EH (cell line): ENCODE measurements at places on chromosomes 12 and 14.

GRCh38 chr14:99473458-99473857 lies 7.2 kb downstream of the SETD3 start:
- DNase-seq, result no peak

GRCh38 chr12:1972856-1973317 lies 31.4 kb downstream of the DCP1B start:
- peak; percentile 73 for DNase-seq

GRCh38 chr12:59980476-59980875 lies 384.6 kb downstream of the SLC16A7 start:
- peak; percentile 73 for DNase-seq

DNA sequence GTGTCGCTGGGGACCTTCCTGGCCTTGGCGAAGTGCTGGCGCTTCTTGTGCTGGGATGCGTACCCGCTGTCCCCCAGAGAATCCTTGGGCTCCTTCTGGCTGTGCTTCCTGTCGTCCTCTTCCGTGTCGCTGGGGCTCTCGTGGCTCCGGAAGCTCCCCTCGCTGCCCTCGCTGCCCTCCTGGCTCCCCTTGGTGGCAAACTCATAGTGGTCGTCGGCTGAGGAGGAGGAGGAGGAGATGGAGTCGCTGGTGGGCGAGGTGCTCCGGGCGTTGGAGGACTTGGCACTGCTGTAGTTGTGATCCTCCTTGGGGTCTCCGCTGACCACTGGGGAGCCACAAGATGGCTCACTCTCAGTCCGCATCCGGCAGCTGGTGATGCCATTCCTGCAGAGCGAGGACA lies 254.4 kb downstream of the FOXN3 start:
- DNase-seq, result no peak

GRCh38 chr14:42277840-42278239 lies 671.2 kb downstream of the LRFN5 start:
- DNase-seq, result no peak

- DNase-seq, result no peak
Observed at GRCh38 chr14:51805541-51805940, 54.9 kb upstream of the GNG2 start.

- DNase-seq, result no peak
Observed at GRCh38 chr12:68844318-68844745, 36.4 kb downstream of the MDM2 start.

DNA sequence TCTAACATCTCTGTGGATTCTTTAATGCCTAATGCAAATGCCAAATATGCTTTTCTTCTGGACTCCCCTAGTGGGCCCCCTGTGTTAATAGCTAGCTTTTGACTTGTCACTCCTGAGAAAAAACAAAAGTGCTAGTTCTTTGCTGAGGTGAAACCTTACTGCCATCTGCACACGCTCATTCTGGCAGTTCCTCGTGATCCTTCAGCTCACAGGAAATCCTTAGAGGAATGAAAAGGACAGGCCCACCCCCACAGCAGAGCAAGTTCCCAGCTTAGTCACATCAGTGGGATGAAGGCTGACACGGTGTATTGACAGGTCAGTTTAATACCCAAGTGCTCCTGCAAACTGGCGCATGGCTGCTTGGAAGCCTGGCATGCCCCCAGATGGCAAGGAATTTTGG lies 165.1 kb upstream of the ATP2B1 start:
- peak; percentile 11 for DNase-seq

DNA sequence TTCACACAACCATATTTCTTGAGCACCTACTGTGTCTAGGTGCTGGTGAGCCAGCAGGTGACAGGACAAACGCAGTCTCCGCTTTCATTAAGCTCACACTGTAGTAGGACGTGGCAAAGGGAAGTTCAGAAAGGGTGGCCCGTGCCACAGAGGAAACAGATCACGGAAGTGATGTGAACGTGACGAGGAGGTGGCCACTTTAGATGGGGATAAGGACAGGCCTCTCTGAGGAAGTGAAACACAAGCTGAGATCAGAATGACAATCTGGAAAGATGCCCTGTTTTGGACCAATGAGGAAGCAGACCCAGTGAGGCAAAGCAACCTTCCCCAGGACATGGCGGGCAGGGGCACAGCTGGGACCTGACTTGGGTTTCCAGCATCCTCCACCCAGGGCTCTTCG lies 127.4 kb upstream of the PRMT8 start:
- no peak for DNase-seq

DNA sequence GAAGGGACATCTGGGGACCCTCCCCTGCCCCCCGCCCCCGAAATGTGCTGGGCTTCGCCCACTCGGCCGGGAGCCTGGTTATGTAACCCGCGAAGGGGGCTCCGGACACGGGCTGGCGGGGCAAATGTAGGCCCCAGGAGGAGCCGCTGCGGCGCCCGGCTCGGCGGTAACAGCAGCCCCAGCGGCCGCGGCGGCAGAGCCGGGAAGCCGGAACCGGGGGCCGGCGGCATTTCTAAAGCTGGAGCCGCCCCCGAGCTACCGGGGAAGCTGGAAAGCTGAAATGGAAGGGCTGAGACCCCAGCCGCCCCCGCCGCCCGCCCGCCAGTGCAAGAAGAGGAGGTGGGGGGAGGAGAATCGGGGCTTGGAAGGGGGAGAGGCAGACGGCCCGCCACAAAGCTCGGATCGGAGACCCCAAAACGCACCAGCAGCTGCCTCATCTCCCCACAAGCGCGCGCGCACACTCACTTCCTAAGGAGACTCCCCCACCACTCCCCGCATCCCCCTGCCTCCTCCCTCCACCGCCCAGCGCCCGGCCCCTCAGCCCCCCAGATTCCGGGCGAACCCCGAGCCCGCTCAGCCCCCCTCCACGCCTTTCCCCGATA lies 1.5 kb downstream of the KDM2B start:
- DNase-seq, result peak; percentile 35

- DNase-seq, result peak; percentile 54
Observed at GRCh38 chr12:65699251-65699650, 125.0 kb upstream of the HMGA2 start.

- DNase-seq, result no peak
Observed at GRCh38 chr12:45076417-45077026, 25.6 kb upstream of the DBX2 start.

DNA sequence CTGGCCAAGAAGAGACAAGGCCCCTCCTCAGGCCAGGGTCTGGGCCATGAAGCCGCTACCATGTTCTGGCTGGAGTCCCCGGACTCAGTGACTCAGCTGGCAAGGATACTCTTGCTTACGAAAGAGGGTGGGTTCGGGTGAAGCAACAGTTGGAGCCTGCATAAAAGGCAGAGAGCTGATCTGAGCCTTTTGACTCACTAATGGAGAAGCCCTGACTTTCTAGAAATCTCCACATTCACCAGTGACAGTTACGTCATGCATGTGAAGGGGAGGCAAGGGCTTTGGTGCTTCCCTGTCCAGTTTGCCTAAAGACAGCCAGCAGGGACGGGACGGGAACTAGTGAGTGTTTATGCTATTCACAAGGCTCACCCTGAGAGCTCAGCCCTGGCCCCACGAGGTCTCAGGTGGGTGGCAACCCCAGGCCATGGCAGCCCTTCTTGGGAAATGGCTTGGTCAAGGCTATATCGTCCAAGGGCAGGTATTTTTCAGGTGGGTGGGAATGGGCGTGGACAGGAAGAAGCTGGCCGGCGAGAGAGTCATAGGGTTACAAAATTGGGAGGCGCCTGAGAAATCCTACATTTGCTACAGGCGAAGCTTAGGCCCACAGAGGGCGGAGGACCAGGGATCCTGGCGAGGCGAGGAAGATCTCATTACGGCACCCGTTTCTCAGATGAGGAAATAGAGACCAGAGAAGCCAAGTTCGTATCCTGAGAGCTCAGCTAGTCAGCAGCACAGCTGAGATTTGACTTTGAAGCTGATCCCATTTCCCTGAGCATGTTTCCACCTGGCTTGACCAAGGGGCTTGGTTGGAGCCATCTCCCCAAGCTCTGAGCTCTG lies 314.6 kb downstream of the BCL11B start:
- DNase-seq, result no peak

- DNase-seq, result peak; percentile 59
Observed at GRCh38 chr12:90061809-90062208, 353.2 kb upstream of the ATP2B1 start.

DNA sequence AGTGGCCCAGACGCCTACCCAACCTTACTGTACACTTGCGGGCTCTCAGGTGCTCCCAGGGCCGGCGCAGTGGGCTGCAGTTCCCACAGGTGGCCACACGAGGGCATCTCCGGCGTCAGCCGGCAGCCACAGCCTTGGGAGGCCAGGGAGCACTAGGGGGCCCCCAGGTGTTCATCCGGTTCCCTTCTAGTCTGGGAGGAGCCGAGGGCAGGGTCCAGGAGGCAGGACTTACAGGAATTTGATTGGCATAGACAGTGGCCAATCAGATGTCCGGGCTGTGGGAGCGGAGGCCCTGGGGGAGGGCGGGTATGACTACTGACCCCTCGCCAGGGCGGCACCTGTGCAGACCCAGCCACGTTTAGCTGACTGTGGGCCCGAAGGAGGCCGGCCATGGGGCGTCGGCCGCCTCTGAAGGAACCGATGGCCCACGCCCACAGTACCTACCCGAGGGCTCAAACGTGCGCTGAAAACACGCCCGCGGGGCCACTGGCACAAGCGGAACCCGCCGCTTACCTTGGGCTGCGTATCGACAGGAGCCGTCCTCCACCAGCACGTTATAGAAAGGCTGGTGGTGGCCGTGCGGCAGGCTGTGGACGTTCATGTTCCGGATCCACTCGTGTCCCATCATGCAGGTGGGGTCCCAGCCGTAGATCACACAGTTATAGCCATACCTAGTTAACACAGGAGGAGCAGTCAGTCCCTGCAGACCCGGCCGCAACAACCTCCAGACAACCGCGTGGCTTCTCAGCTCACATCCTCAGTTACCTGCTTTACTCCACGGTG lies 34.8 kb downstream of the FBXO21 start:
- DNase-seq, result peak; percentile 28

DNA sequence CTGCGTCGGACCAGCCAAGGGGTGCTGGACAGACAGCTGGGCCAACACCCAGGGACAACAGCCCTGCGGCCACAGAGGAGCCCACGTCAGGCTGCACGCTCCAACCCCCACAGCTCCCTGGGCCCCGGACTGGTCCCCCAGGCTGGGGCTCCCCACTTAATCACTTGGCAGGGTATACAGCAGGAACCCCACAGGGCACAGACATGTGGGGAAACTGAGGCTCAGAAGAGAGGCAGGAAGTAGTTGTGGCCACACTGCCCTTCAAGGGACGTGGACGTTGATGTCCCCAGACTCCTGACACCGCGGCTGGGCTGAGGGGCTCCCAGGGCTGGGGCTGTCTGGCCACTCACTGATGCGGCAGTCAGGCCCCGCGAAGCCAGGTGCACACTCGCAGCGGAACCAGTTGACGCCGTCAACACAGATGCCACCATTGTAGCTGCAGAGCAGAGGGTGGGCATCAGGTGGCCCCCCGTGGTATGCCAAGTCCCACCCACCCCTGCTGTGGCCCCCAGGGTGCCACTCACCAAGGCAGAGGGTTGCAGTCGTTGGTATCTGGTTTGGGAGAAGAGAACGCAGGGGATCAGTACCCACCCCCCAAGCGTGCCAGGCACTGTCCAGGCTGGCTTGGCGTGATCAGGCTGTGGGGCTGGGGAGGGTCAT lies 21.5 kb downstream of the JAG2 start:
- DNase-seq, result no peak

DNA sequence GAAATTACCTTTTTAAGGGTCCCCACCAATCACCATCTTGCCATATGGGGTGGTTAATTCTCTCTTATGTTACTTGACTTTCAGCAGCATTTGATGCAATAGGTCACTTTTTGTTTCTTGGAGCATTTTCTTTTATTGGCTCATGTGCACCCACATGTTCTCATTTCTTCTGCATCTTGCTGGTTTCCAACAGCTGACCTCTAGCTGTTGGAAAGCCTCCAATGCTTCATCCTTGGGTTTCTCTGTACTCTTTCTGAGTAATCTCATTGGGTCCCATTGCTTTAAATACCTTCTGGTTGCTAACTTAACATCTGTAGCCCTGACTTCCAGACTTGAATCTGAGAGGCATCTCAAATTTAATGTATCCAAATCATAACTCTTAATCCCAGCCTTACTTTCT lies 116.8 kb downstream of the CRADD start:
- DNase-seq, result peak; percentile 78

GRCh38 chr14:25150401-25150800 lies 100.5 kb upstream of the STXBP6 start:
- peak; percentile 1 for DNase-seq

DNA sequence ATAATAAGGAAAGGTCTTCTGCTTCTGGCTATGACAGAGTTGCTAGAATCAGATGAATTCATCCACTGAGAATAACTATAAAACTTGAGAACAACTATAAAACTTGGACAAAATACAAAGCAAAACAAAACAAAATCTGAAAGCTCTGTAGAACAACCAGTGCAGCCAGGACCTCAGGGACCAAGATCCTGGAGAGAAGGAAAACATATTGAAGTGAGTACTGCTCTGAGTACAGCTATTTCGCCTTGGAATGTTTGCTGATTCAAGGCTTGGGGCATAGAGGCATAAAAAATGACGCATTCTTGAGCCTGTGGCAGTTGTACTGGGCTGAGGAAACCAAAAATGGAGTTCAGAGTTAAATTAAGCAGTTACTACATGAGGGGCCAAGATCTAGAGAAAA lies 21.7 kb downstream of the FOXA1 start:
- peak; percentile 25 for DNase-seq

DNA sequence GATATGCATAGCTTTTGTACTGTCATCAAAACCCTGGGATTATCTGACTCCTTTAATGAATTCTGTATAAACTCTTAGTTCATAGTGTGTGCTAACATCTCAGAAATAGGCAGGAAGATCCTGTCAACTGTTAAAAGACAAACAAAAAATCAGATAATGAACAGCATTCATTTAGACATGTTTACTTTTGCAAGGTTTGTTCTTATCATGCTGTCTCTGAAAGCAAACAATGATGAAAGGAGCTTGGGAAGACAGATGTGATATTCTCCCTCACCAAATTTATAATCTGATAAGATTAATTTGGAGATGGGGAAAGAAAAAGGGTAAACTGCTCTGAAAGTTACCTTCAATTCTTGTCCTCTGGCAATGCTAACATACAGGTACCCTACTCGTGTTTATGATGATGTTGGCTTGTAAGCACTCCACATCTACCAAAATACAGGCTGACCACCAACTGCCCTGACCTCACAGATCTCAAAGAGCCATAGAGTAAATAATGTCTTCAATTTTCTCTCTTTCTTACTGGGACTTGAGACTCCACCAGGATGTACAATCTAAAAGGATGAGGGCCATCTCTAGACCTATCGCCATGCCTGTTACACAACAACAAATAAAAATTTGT lies 233.8 kb downstream of the SSPN start:
- no peak for DNase-seq

DNA sequence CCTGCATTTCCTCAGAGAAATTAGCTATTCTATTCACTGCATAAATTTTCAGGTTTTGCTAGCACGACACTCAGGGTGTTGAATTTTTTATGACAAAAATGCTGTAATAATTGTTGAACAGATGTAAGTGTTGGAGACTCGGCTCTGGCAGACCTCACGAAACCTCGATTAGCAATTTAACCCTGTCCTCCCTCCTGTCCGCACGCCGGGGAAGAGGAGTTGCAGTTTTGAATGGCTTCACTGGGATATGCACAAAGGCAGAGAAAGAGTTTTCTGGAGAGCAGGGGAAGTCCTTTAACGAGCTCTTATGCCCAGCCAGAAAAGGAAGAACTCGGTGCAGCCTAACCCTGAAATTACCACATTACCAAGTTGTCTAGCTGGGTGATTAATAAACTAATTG lies 661.1 kb downstream of the VRK1 start:
- no peak for DNase-seq
